CD14-positive monocyte (primary cell): ENCODE measurements at places on chromosomes 13 and 19. TPM values are rescaled to one million over a fixed set of nuclear protein-coding genes. Genes with fewer than 3 reads are reported as not detected.

Gene MAMSTR
- polyA plus RNA-seq = 0.07 and 0.13 TPM in 2 replicates

Gene S1PR2
- polyA plus RNA-seq = 0.55 TPM

Gene ZIM2
- not detected for polyA plus RNA-seq

Gene MRPL4
- 40.2 and 70.0 TPM in 2 replicates for polyA plus RNA-seq

Gene ZNF573
- 3.1 TPM for polyA plus RNA-seq

Gene CACNG8
- polyA plus RNA-seq = not detected

Gene SOX1
- not detected for polyA plus RNA-seq

Gene SNAPC2
- polyA plus RNA-seq = 27.5 and 36.6 TPM in 2 replicates

Gene YJEFN3
- polyA plus RNA-seq = not detected

Gene CHST8
- polyA plus RNA-seq = not detected

Gene SELENOV
- not detected in 2 replicates for polyA plus RNA-seq

Gene ZNF433
- 1.1 TPM for polyA plus RNA-seq

Gene ZNF628
- polyA plus RNA-seq = not detected

Gene KL
- polyA plus RNA-seq = 1.4 TPM

Gene SMIM44
- polyA plus RNA-seq = not detected

Gene TMEM145
- polyA plus RNA-seq = not detected

Gene ATP12A
- not detected for polyA plus RNA-seq

Gene ZNF304
- polyA plus RNA-seq = 1.0 TPM

Gene ZNF99
- not detected for polyA plus RNA-seq

Gene KLF5
- polyA plus RNA-seq = 3.6 TPM
